Endothelial cell (in vitro differentiated cells): ENCODE measurements at places on chromosomes 5 and 9.

GRCh38 chr9:120642129-120642770, 62.3 kb upstream of the CDK5RAP2 start:
- H3K36me3 ChIP-seq, result no peaks in the 10 kb centered on the region
- no peak for DNase-seq
- H3K4me1 ChIP-seq, result no peaks in the 10 kb centered on the region
- no peak overlapping the region for H3K4me3 ChIP-seq

DNA sequence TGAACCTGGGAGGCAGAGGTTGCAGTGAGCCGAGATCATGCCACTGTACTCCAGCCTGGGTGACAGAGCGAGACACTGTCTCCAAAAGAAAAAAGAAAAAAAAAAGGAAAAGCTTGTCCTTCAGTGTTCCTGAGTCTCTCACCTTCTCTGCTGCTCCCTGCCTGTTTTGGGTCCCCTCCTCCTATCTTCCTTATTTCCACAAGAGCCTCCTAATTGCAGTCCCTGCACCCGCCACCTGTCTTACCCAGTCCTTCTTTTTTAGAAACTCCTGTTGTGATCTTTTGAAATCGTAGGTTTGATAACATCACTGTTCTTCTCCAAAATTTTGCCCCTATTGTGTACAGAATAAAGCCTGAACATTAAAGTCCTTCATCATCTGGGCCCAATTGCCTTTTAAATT, 234.9 kb downstream of the SH3GL2 start:
- H3K4me3 ChIP-seq, result no peak overlapping the region
- peaks cover 3% of the 10 kb centered on the region for H3K4me1 ChIP-seq
- H3K36me3 ChIP-seq, result no peaks in the 10 kb centered on the region
- DNase-seq, result no peak
- H3K27ac ChIP-seq, result no peak overlapping the region

GRCh38 chr5:32753051-32753450, 41.9 kb downstream of the NPR3 start:
- H3K27ac ChIP-seq, result no peak overlapping the region
- no peak overlapping the region for H3K4me3 ChIP-seq
- H3K4me1 ChIP-seq, result no peaks in the 10 kb centered on the region
- H3K36me3 ChIP-seq, result peaks cover 16% of the 10 kb centered on the region
- H3K27me3 ChIP-seq, result no peaks in the 10 kb centered on the region

DNA sequence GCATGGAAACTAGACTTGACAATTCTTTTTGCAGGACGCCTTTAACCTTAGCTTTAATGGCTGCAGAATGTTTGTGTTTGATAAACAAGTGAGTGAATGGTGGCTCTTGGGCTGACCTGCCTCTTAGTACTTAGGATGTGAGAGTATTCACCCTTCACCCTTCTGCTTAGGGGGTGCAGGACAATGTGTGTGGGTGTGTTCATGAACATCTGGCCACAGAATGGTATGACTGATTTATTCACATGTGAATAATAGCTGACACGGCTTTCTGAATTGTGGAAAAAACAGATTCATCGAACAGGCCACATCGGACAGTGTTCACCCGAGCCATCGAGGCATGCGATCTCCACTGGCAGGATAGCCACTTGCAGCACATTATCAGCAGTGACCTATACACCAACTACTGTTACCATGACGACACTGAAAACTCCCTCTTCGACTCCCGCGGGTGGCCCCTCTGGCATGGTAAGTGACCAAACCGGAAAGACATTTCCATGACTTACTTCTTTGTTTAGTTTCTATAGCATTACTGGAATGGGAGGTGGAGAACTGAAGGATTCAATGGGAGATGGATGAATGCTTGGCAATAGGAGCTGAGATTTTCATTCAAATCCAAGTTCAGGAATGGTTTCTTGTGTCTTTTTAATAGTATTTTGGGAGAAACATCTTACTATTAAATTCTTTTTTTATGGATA, 193.6 kb downstream of the ZSWIM6 start:
- peaks cover 6% of the 10 kb centered on the region for H3K4me1 ChIP-seq
- H3K27ac ChIP-seq, result peak overlapping the region; percentile 32
- no peak for DNase-seq

GRCh38 chr5:106649031-106649430, 1021.7 kb downstream of the EFNA5 start:
- no peak for DNase-seq
- H3K4me3 ChIP-seq, result no peak overlapping the region
- H3K4me1 ChIP-seq, result no peaks in the 10 kb centered on the region
- H3K27me3 ChIP-seq, result no peaks in the 10 kb centered on the region
- peaks cover 4% of the 10 kb centered on the region for H3K36me3 ChIP-seq
- no peak overlapping the region for H3K27ac ChIP-seq

GRCh38 chr5:27855491-27855890, 817.1 kb upstream of the CDH9 start:
- H3K27me3 ChIP-seq, result no peaks in the 10 kb centered on the region
- no peaks in the 10 kb centered on the region for H3K36me3 ChIP-seq
- H3K4me1 ChIP-seq, result no peaks in the 10 kb centered on the region
- no peak overlapping the region for H3K4me3 ChIP-seq
- H3K27ac ChIP-seq, result no peak overlapping the region

- no peak overlapping the region for H3K27ac ChIP-seq
- no peak for DNase-seq
- peaks cover 2% of the 10 kb centered on the region for H3K27me3 ChIP-seq
- no peaks in the 10 kb centered on the region for H3K36me3 ChIP-seq
These were observed 144.5 kb upstream of the FTMT start for GRCh38 chr5:121707178-121707577.

DNA sequence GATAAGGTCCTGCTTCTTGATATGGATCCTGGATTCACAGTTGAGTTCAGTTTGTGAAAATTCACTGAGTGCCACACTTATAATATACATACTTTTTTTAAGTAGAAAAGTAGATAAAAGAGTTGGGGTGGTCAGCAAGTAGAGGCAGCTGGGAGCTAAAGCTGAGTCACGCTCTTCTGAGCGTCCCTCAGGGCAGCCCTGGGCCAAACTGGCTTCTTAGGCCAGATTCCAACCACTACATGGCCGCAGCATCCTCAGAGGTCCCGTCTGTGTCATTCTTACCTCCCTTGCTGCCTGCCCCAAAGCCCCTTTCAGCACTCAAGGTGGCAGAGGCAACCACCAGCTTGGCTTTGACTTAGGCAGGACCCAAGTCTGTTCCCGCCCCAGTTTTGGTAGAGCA, 123.3 kb upstream of the TBC1D2 start:
- H3K27me3 ChIP-seq, result no peaks in the 10 kb centered on the region
- H3K36me3 ChIP-seq, result peaks cover 3% of the 10 kb centered on the region
- peaks cover 17% of the 10 kb centered on the region for H3K4me1 ChIP-seq
- H3K4me3 ChIP-seq, result no peak overlapping the region

GRCh38 chr5:149857499-149857898, 87.1 kb downstream of the PDE6A start:
- H3K27ac ChIP-seq, result no peak overlapping the region
- H3K27me3 ChIP-seq, result peaks cover 2% of the 10 kb centered on the region
- H3K4me3 ChIP-seq, result no peak overlapping the region
- H3K36me3 ChIP-seq, result no peaks in the 10 kb centered on the region
- H3K4me1 ChIP-seq, result peaks cover 14% of the 10 kb centered on the region

DNA sequence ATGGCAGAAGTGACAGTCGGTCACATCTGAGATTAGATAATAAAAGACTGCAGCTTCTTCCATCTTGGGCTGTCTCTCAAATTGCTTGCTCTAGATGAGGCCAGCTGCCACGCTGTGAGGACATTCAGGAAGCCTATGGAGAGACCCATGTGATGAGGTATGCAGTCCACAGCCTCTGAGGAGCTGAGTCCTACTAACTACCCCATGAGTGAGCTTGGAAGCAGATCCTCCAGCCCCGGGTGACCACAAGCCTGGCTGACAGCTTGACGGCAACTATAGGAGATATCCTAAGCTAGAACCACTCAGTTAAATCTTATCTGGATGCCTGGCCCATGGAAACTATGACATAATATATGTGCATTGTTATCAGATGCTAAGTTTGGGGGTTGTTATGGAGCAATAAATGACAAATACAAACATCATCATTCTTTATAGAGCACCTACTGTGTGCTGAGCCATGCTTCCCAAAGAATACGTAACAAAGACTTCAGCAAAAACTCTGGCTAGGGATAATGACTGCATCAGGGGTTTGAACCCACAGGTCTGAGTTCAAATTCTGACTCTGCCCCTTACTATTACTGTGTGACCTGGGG, 26.7 kb downstream of the KCNV2 start:
- no peak for DNase-seq
- H3K36me3 ChIP-seq, result no peaks in the 10 kb centered on the region
- H3K4me1 ChIP-seq, result peaks cover 21% of the 10 kb centered on the region
- H3K27ac ChIP-seq, result no peak overlapping the region
- H3K27me3 ChIP-seq, result no peaks in the 10 kb centered on the region

DNA sequence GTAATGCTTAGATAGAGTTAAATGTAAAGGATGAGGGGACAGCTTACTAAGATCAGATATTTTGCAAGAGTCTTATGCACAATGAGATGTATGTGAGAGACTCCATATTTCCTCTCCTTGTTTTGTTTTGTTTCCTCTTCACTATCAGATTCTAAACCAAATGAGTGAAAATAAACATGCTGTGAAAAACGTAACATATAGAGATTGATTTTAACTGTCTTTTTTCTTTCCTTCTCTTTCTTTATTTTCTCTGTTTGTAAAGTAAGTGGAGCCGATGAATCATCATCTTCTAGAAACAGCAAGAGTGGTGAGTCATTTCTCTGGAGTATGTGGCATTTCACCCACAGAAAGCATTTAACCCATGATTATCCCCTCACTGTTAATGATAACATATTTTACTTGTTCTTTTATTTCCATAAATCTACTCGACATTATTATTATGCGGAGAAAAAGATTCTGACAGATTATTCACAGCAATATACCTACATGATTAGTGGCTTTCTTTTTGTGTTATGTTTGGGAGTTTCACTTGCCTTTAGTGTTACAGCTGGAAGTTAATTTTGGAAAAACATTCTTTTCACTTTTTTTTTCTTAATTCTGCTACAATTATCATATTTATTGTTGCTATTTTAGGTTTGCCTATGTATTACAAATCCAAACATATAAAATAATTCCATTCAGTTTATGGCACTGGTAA, 2.1 kb upstream of the ANXA1 start:
- no peak for DNase-seq
- no peaks in the 10 kb centered on the region for H3K36me3 ChIP-seq
- no peak overlapping the region for H3K4me3 ChIP-seq
- H3K4me1 ChIP-seq, result peaks cover 26% of the 10 kb centered on the region
- no peaks in the 10 kb centered on the region for H3K27me3 ChIP-seq
- H3K27ac ChIP-seq, result peak overlapping the region; percentile 85

DNA sequence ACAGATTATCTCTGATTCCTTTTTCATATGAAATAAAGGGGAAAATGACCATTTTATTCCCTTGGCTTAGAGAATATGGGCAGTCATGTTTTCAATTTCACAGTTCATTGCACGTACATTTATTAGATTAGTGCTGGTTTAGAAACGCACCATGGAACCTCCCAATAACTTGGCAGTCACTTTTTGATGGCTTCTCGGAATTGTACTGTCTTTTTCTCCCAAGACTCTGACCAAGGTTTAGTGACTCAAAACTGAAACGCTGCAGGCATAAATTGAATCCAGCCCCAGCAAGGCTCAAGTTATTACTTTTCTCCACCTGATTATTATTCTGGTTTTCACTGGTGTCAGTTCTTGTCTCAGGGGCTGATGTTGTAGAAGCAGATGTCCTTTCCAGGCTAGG, 55.6 kb upstream of the EGFLAM start:
- H3K4me1 ChIP-seq, result no peaks in the 10 kb centered on the region
- no peak for DNase-seq
- no peak overlapping the region for H3K4me3 ChIP-seq
- H3K27me3 ChIP-seq, result peaks cover 2% of the 10 kb centered on the region
- H3K27ac ChIP-seq, result no peak overlapping the region
